Activated CD8-positive, alpha-beta memory T cell treated with anti-CD3 and anti-CD28 coated beads for 1 hour (primary cell): ENCODE measurements at places on chromosomes 12 and 14.

DNA sequence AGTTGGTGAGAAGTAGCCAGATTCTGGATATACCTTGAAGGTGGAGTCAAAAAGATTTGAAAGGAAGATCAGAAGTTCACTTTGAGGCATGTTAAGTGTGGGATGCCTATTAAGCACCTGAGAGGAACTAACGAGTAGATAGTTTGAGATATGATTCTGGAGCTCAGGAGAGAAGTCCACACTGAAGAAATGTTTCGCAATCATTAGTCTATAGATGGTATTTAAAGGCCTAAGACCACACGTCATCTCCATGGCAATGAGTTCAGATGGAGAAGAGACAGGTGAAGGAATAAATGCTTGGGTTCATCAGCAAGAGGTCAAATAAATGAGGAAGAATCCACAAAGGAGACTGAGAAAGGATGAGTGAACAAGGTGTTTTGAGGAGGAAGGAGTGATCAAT lies 192.9 kb upstream of the NEDD1 start:
- no peak for DNase-seq

DNA sequence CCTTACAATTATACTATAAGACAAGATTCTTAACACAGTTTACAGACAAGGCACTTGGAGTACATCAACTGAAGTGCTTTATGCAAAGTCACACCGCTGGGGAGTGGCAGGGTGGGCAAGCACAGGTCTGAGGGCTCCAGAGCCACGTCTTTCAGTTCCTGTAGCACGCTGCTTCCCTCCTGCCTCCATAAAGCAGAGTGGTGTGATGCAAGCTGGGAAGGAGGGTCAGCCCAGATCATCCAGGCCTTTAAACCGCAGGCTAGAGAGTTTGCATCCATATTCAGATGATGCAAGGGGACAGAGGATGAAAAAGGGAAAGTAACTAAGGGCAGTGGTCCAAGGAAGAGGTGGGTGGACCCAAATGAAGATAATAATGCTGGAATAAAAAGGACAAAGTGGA lies 132.6 kb downstream of the ITPR2 start:
- DNase-seq: no peak

- no peak for DNase-seq
These were observed 488.3 kb upstream of the SYT1 start for GRCh38 chr12:78376257-78376656.

- DNase-seq: no peak
These were observed 1.1 kb downstream of the GALNT16 start for GRCh38 chr14:69260861-69261564.

DNA sequence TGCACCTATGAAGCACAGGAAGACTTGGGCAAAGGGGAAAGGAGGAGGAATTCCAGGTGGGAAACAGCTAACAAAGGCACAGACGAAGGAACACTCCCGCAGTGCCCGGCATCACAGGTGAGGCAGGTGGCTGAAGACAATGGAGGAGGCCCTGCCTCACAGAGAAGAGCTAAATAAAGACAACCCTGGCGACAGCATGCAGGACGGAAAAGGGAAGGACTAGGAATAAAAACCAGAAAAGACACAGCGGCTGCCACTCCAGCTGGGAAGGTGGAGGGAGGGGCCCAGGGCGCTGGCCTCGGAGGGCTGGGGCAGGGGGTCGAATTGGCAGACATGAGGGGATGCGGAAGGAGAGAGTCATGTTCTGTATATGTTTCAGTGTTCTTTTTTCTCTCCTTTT lies 43.0 kb upstream of the ANO2 start:
- no peak for DNase-seq

- no peak for DNase-seq
These were observed 229.6 kb upstream of the NAV3 start for GRCh38 chr12:77601069-77601468.

DNA sequence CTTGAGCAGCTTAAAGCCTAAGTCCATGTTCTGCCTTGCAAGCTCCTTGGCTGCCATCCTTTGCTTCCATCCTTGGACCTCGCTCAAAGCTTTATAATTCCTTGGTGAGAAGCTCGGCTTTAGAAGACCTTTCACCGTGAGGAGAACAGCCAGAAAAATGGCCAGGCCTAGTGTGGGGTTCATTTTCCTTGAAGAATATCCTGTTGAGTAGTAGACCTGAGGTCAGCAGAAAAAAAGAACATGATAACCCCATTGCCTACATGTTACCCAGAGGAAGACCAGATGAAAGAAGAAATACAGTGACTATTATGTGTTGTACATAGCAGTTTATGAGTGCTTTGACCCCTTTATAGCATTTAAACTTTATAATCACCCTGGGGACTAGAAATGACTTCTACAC lies 11.1 kb downstream of the SERPINA12 start:
- DNase-seq: no peak

DNA sequence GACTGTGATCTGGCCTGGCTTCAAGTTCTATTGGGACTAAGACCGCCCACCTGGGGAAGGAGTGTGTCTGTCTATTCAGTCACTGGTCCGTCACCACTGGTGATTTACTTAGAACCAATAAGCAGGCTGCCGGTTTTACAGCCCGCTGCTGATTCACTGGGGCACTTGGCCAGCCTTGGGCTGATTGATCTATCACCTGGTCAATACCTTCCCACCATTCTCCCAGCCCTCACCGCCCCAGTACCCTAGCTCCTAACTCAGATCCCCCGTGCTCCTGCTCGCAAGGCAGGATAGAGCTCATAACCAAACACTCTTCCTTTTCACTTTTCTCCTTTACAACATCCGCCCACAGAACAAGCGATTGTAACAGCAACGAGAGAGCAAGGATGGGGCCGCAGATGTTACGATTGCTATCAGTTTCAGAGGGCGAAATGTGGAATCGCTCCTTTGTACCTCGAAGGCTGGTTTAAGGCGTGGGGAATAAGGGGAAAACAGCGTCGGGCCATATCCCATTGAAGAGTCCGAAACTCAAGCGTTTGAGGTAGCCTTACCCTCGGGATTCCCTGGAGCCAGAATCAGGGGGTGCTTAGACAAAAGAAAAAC lies 672 bp downstream of the RDH11 start:
- DNase-seq: peak; percentile 29

GRCh38 chr14:24818058-24818822 lies 184.2 kb upstream of the GZMB start:
- DNase-seq: no peak

- DNase-seq: no peak
These were observed 76.6 kb upstream of the OSBPL8 start for GRCh38 chr12:76636121-76636692.

DNA sequence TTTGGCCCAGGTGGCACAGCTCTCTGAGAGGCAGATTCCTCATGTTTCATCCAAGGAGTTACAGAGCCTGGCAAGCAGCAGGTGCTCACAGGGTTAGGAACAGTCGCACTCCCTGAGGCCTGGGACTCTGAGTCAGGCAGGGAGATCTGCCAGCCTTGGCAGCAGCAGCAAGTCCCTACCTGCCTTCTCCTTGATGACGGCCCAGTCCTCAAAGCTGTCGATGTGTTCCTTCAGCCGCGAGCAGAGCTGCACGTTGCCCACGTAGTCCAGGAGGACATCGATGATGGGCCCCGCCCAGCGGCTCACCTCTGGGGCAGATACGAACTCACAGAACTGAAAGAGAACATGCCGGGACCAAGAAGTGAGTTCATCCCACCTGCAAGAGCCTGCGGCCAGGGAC lies 10.4 kb downstream of the FAM181A start:
- DNase-seq: no peak

DNA sequence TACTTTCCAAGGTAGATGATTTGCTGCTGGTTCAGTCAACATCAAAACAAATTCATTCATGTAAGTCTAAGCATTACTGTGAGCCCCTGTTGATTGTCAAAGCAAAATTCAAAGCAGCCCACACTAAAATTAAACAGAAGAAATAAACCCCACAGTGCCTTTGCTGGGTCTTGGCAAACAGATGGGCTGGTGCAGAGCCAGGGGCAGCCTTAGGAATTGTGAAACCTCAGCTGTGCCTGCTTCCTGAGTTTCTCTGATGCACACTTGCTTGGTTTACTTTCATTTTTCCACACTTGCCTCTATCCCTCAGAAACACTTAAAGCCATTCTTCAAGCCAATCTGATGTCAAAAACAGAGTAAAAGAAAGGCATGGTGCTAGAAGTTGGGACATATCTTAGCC lies 6.6 kb upstream of the PLEKHG7 start:
- DNase-seq: no peak

DNA sequence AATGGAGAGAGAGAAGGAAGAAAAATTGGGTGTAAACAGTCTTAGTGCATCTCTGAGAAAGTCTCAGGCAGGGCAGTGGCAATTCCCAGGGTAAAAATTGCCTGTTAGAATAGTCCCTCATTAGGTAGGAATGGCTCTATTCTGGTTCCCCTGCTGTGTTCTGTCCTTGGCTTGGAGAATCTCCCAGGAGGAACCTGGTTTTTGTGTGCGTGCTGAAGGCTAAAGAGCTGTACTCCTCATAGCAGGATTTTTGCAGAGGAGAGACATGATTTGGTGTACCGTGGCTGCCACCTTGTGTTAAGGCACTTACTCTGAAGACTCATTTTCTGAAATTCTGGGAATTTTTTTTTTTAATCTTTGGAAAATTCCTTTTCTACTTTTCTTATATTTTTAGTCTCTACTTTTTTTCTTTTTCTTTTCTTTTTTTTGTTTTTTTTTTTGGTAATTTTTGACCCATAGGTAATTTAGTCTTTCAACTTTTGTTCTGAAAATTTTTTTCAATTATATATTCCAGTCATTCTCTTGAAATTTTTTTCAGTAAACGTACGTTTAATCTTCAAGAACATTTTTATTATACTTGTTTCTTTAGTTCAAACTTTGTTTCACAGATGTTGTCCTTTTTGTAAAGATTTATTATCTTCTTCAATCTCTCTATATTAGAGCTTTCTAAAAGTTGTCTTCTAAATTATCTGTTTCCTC lies 63.8 kb downstream of the FBXO33 start:
- peak; percentile 3 for DNase-seq

DNA sequence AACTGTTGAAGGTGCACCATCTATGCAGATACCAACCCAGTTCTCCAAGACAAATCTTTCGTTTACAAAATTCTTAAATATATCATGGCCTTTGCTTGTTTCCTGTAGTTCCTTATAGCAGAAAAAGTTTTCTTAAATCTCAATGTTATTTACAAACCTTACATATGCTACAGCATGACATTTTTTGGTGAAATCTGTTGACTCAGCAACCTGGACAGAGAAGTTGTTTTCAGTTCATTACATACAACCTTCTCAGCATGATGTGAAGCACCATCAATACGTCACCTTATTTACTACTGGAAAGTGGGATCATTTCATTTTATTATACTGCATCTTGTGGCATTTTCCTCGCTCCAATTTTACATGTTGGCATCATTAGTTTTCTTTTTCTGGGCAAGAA lies 231.9 kb downstream of the SLC16A7 start:
- DNase-seq: no peak
